ENCODE measurements at places on chromosomes 12 and 14.

- DNase-seq, result no peak
These were observed 4.2 kb upstream of the NGDN start for GRCh38 chr14:23465261-23465660.

DNA sequence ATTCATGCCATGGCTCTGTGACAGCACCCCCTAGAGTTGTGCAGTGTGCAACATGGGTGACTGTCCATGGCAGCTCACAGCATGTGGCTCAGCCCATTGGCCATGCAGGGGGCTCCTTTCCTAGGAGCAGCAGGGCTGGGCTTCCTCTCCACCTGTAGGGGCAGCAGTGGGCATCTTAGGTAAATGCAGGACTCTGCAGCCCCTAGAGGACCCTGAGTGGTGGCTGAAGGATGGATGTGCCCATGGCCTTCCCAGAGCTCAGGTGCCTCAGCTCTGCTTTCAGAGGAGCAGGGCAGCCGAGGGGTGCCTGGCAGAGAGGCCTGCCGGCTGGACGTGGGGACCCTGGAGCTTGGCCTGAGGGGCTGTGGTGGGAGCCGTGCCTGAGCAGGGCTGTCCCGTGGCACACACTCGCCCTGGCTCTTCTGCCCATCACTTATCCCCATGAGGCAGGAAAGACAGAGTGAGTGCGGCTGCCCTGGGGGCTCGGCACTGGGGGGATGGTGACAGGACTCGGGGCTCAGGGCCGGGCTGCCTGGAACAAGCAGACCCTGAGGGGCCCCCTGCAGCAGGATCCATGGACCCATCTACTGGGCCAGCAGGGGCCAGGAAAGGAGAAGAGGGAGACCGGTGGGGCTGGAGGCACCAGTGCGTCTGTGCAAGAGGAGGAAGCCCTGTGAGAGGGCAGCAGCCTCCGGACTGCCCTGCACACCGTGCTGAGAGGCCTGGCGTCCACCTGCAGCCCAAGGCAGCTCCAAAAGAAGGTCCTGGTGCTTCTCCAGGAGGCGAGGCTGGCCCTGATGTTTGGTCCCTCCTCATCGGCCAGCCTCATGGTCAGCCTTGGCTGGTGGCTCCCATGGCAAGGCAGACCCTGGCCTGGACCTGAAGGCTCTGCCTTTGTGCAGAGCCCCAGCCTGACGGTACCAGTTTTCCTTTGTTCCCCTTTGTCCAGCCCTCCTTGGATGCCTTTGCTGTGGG lies 7.6 kb downstream of the ADSS1 start:
- no peak for DNase-seq

- DNase-seq, result no peak
These were observed 89.5 kb downstream of the RFLNA start for GRCh38 chr12:124384299-124384894.

DNA sequence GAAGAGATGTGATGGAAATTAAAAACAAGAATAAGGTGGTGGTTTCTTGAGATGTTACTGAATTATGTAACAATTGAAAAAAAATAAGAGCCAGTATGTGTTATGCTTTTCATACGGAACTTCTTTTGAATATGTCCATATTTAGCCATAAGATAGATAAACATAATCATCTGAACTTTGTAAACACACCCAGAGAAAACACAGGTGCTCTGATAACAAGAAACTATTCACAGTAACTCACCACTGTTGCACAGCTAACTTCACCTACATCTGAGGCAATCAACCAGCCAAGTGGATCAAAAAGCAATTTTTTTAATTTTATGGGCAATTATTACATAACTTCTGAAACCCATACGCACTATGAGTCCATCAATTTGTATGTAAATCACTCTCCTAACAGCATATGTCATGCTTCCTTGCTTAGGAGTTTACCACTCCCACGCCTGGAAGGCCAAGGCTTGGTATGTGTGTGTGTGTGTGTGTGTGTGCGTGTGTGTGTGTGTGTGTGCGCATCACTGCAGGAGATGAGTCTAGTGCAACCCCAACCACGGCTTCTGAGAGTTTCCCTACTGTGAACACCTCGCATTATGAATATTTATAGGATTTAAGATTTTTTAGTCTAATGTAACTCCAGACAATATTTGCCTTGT lies 443.4 kb downstream of the BCAT1 start:
- no peak for DNase-seq

- DNase-seq, result no peak
These were observed 54.8 kb upstream of the C14orf180 start for GRCh38 chr14:104524726-104525125.

- DNase-seq, result no peak
These were observed 8.3 kb downstream of the MAP4K5 start for GRCh38 chr14:50524060-50524459.

DNA sequence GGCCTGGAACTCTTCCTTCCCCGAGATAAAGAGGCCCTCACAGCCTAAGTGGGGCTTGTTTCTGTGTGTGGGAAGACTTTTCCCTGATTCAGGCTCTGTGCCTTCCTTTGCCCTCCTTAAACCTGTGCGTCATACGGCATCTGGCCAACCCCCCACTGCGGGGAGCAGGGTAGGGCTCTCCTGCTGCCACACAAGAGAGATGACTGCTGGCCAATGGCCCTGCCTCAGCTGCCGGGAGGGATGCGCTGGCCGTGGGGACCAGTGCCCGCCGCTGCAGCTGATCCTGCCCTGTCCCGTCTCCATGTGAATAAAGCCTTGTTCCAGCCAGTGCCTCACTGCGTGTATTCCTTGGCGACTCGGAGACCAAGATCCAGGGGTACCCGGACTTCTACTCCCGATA lies 42.5 kb upstream of the BEGAIN start:
- no peak for DNase-seq

- no peak for DNase-seq
These were observed 244.0 kb downstream of the BCL11B start for GRCh38 chr14:99028041-99028440.

GRCh38 chr12:64568298-64568697 lies 42.0 kb upstream of the RASSF3 start:
- no peak for DNase-seq

GRCh38 chr14:61188196-61188595 lies 92.9 kb downstream of the TMEM30B start:
- no peak for DNase-seq

- DNase-seq, result no peak
These were observed 27.7 kb upstream of the JDP2 start for GRCh38 chr14:75399843-75400775.

DNA sequence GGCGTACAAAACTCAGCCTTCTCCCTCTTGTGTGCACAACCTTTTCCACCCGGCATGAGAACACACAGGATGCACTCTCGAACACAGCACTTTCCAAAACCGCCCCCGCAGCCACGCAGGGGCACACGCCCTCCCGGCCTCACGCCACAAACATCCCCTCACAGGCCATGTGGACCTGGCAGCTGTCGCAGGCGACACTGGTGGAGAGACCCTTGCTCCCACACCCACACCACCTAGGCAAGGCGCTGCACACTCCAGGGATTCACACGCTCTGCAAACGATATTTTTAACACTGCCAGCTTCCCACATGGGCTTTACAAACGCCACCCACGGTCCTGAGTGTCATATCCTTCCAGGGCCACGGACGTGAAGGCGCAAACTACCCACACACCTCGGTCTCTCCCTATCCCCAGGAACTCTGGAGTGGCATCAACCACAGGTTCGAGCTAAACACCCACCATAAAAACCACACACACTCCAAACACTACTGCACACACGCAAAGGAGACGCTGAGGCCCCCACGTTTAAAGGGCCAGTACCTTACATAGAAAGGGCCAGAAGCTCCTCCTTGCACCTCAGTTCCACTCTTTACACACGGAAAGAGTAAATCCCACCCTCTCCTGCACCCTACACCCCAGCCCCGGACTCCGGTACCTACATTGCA lies 12.4 kb upstream of the ITGB7 start:
- DNase-seq, result peak; percentile 54

- no peak for DNase-seq
These were observed 149.5 kb downstream of the ETV6 start for GRCh38 chr12:11798856-11799501.

DNA sequence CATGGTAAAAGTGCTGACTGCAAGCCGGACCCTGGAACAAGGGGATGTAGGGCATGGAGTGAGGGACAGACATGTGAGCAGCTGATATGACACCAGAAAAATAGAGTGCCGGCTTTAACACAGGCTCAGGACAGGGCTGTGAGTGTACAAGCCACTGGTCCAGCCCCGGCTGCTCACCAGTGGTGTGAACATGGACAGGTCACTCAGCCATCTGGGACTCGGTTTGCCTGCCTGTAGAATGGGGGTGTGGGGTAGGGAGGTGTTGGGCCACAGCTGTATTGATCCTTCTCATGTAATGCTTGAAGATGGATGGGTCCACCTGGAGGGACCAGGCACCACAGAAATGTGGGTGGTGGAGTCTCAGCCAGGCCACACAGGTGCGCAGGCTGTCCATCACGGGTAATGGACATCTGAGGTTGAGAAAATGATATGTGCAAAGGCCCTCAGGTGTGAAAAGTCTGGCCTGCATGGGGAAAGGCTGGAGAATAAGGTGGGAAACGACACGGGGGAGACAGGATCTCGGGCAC lies 10.6 kb upstream of the KRT74 start:
- no peak for DNase-seq

GRCh38 chr14:96108061-96108795 lies 69.1 kb downstream of the C14orf132 start:
- DNase-seq, result no peak

DNA sequence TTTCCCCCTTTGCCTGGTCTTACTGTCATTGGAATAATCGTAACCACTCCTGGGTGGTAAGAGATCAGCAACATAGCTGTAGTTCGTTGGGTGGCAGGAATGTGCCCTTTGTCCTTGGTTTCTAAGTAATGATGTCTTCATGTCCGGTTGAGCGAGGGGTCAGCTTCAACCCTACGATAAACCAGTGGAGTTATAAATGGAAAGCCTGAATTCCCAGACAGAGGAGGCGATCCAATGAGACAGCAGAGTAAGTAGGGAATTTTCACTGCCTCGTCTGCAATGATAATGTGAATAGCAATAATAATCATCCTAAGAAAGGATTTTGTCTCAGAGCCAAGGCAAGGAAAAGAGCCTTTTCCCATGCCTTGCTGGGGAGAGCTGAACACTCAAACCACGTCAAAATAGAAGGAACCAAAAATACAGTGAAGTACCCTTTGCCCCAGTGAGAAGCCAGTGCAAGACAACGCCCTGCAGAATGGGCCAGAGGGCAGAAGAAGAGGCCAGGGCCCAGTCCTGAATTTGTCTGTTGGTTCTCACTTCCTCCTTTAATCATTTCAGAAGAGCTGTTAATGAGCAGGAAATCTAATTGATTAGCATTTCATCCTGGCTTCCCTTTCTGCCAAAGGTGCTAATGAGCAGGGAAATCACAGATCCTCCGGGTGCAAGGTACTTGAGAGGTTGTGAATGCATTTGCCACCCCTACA lies 330.7 kb downstream of the CACNA1C start:
- DNase-seq, result no peak

DNA sequence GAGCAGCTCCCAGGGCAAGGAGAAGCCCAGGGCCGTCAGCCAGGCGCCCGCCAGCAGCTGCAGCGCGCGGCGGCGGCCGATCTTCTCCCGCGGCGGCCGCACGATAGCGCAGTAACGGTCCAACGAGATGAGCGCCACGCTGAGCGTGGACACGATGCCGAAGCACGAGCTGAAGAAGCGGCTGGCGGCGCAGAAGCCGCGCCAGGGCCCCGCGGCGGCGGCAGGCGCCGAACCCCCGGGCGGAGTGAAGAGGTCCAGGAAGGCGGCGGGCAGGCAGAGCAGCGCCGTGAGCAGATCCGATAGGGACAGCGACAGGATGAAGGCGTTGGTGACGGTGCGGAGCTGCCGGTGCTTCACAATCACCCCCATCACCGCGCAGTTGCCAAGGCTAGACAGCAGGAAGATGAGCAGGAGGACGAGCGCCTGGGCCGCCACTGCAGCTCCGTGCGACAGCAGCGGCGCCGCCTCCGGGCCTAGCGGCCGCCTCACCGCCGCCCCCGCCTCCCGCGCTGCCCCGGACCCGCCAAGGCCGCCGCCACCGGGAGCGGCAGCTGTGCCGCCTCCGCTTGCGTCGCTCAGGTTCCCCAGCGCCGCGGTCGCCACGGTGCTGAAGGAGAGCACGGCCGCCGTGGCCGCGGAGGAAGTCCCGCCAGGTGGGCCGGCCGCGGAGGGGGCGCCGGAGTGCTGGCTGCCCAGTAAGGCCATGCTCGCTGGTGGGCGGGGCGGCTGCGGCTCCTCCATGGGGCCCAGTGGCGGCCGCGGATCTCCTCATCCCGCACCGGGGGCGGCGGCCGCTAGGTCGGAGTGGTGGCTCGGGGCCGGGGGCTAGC lies 479 bp downstream of the GPR135 start:
- peak; percentile 32 for DNase-seq

DNA sequence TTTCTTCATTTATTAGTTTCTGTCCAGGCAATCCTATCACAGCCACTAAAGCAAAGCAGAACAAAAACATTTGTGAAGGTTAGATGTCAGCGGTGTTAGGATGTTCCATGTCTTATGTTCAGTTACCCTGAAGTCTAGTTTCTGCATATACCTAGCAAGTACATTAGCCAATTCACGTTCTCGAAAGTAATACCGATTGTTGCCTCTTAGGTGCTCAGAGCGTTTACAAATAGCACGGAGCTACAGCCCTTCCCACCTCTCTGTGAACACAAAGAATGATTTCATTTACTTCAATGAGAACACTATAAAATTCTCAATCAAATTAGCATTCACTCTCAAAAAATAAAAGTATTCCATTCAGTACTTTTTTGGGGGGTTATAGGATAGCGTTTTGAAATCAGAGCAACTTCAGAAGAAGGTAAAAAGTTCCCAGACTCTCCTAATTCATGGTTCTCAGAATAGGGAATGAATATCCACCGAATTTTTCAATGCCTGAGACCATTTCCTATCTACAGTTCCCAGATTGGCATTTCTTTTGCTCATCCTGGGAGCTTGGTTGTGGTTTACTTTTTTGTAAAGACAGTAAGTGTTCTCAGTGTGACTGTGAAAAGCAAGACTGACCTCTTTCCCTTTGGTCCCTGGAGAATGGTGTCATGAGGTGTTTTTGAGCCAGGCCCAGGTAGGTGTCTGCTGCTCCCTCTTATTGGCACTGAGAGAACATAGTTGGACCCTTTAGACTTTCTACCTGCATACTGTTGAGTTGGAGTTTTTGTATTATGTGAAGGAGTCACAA lies 488.0 kb upstream of the RGS6 start:
- no peak for DNase-seq

DNA sequence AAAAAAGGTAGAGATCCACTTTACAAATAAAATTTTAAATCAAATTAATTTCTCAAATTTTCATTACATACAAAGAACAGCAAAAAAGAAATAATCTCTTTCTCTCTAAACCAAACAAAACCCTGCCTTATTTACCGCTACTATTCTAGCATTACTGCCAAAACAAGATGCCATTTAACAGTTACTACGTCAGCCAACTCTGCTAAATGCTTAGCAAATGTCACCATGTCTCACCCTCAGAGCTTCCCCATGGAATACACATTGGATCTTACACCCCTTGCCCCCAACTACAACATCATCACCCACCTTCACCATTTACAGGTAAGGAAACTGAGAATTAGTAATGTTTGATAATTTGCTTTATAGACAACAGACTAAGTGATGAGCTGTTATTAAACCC lies 23.0 kb upstream of the NR2C1 start:
- no peak for DNase-seq

GRCh38 chr12:99045158-99045557 lies 400.1 kb downstream of the APAF1 start:
- DNase-seq, result no peak

GRCh38 chr12:79634957-79635471 lies 55.8 kb downstream of the PAWR start:
- DNase-seq, result no peak
